ENCODE measurements at places on chromosomes 11 and 22.

DNA sequence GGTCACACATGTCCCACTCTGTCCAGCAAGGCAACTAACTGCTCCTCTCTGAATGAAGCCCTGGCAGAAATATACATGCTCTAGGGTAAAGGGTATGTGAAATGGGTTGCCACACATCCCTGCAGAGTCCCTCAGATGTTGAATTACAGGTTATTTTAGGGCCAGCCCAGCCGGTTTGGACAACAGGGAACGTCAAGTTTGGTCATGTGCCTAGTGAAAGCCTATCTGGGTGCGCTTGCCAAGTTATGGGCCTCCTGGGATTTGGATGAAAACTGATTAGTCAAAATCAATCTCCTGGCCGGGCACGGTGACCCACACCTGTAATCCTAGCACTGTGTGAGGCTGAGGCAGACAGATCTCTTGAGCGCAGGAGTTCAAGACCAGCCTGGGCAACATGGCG lies 10.4 kb downstream of the AP1B1 start:
- no peak for DNase-seq

DNA sequence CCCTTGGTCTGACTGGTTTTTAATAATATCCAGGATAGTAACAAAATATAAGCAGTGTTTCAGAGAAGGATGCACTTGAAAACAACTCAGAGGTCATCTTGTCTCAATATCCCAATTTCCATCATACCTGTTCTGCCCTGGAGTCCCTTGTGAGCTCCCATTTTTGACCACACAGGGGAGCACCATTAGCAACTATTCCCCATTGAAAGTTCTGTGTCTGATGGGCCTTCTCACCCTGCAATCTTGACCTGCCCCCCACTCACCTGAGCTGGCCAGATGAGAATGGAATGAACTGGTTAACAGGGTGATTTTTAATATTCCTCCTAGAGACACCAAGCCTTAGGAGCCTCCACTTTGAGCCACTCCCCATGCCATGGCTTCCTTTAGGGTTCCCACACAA lies 3.8 kb upstream of the CAPN5 start:
- no peak for DNase-seq

- no peak for DNase-seq
Observed at GRCh38 chr11:36443661-36444060, 66.4 kb downstream of the TRAF6 start.

DNA sequence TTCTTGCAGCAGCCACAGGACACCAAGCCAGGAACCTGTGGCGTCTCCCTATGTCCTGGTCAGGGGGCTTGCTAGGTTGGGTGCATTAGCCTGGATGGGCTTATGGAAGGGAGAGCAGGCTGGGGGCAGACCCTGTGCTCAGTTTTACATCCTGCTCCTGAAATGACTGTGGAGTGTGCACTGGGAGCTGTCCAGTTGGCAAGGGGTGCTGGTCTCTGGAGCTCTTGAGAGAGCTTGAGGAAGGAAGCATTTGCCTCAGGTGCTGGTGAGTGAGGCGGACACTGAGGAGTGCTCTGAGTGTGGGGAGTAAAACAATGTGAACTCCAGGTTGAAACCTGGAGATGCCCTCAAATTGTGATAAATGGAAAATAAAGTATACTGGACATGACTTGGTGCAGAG lies 3.4 kb downstream of the SCGB1D4 start:
- DNase-seq, result no peak

- DNase-seq, result no peak
Observed at GRCh38 chr11:45933131-45933831, 10.8 kb downstream of the LARGE2 start.

GRCh38 chr11:68037411-68038225 lies 1.2 kb upstream of the TCIRG1 start:
- no peak for DNase-seq

GRCh38 chr22:16970446-16970845 lies 37.6 kb downstream of the GAB4 start:
- no peak for DNase-seq

GRCh38 chr11:120389693-120390584 lies 53.7 kb downstream of the ARHGEF12 start:
- DNase-seq, result no peak

DNA sequence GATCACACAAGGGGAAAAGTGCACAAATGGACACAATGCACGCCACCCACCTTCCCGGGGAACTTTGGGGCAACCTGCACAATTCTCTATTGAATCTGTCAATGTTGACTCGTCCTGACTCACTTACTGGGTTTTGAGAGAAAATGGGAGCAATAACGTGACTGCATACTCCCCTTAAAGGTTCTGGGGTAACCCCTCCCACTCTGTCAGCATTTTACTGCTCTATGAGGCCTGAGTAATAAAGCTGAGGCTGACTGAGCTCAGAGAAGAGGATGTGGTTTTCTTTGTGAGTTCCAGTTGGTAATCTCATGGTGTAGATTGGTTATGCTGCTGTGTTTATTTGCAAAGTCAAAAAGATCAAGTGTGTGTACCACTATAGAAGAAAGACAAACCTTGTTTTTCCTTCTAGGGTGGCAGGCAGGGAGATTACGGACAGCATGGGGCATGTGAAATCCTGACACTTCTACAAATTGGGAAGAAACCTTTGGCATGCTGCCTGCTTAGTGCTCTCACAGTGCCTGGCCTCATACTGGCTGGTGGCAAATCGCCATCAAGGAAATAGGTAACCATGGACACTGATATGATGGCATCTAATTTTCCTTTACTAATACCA lies 16.1 kb upstream of the APOA1 start:
- DNase-seq, result peak; percentile 28

- no peak for DNase-seq
Observed at GRCh38 chr22:43177479-43177878, 9.5 kb downstream of the TTLL12 start.

DNA sequence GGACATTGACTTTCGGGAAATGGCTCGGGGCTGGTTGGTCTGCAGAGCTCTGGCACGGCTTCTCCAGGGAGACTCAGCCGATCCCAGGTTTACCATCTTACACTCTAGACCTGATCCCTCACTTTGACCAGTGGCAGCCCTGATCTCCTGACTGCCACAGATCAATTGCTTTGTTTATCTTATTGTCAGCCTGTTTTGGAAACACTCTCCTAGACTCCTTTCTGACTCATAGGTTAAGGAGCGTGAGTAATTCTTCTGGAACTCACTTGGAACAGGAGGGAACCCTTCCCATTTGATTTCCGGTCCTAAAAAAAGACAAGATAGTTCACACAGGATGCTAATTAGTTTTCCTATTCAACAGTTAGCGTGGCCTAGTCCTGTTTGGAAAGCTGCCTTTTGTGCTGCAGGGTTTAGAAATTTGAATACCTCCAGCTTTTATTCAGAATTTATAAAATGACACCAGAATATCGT lies 16.0 kb upstream of the BMAL1 start:
- no peak for DNase-seq

DNA sequence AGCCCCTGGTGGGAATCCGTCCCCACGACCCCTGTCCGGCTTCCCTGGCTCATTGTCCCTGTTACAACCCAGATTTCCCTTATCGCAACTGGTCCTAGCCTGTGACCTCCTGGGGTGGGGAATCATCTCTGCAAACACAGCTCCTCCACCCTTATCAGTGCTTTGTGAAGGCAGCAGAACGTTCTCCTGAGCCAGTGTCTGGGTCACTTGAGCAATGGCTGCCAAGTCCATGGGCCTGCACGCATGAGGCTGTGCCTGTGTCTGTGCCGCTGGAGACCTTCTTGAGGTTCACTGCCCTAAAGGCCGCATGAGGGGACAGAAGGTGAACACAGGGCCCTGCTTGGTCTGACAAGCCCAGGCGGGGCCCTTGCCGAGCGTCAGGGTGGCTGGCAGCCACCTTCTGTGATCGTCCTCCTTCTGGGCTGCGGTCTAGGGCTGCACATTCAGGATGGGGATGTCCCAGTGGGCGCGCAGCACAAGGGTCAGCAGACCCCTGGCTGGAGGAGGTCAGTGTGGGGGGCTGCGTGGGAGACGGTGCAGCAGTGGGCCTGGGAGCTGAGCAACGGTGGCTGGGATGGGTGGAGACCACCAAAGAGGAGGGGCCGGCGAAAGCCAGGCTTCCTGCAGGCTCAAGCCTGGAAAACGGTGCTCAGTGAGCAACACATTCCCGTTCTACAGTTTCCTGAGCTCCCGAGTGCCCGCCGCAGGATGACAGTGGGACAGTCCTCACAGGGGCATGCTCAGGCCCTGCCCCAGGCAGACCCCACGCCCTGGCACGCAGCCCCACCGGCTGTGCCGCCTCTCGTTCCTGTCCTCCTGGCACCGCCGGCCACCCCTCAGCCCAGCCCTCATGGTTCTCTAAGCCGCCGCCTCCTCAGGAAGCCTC lies 74.1 kb downstream of the CDKN1C start:
- DNase-seq, result no peak

GRCh38 chr11:119432484-119433357 lies 9.7 kb upstream of the THY1 start:
- DNase-seq, result no peak

DNA sequence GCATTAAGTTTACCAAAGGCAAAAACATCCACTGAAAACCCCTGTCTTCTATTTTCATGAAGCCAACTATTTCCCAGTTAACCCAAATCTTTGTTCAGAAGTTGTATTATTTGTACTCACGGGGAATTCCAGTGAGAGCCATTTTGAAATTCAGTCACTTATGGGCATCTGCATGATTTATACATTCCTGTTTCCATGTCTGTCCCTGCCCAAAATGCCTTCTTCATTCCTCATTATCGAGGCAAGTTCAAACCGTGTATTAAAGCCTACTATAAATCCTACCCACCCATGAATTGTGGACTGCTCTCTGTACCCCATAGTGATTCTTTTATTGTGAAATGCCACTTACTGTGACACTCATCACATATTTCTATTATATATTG lies 772.7 kb downstream of the DLG2 start:
- DNase-seq, result no peak

DNA sequence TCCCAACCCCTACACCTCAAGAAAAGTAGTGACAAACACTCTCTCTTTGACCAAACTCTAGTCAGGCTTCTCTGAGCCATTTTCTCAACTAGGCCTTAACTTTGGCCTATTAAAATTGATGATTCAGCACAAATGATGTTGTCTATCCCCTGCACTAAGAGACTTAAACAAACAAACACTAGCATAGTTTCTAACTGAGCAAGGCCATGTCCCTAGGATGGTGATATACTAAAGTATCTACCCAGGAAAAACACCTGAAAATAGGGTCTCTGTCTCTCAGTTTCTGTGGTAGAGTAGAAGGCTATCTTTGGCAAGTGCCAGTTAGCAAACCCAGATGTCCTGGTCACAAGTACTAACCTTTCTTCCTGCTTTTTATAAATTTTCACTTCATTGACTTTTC lies 219.7 kb upstream of the ANO3 start:
- no peak for DNase-seq

GRCh38 chr11:91257667-91258066 lies 967.0 kb upstream of the FAT3 start:
- no peak for DNase-seq

DNA sequence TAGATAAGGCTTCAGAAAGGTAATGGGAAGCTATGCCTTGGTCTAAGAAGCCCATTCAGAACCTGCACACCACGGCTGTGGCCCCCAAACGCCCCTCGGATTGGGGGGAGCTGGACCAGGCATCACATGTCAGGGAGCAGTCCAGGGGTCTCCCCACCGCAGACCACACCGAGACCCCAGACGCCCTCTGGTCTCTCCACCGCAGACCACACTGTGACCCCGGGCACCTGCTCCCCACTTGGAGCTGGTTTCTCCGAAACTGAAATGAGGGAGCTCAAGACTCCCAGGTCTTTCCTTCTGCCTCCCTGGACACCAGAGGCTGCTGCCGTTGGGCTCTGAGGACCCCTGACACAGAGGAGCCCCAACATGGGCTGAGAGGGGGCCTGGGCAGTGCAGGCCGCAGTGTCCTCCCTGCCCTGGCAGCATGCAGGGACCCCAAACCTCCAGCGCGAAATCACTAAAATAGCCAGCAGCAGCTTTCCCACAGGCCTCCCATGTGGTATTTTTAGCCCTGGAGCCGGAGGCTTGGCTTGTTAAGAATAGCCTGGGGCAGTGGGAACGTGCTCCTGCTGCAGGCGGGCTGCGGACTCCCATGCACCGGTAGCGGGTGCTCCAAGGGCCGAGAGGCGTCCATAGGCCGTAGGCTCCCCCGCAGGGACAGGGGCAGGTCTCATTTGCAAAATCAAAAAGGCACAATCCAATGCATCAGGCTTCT lies 7.7 kb downstream of the LINC01488 start:
- DNase-seq, result no peak

DNA sequence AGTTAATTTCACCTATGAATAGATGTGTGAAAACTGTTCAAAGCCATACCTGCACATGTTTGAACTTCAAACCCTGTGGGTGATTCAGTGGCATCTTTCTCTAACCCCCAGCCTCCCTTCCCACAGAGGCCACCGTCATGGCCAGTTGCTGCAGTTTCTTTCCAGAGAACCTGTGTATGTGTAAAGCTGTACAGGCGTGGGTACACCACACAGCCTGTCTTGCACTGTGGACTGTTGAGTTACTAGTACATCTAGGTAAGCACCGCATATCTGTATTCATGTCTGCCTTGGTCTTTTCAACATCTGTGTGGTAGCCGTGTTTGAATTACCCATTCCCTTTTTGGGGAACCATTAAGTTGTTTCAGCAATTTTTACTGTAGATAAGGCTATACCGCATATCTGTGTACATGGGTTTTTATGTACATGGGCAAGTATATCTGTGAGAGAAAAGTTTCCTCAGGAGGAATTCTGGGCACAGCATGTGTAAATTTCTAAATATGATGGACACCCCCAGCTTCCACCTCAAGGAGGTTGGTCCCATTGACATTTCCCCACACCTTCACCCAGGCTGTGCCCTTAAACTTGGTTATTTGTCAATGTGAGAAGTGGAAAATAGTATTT lies 13.9 kb downstream of the NEAT1 start:
- no peak for DNase-seq

DNA sequence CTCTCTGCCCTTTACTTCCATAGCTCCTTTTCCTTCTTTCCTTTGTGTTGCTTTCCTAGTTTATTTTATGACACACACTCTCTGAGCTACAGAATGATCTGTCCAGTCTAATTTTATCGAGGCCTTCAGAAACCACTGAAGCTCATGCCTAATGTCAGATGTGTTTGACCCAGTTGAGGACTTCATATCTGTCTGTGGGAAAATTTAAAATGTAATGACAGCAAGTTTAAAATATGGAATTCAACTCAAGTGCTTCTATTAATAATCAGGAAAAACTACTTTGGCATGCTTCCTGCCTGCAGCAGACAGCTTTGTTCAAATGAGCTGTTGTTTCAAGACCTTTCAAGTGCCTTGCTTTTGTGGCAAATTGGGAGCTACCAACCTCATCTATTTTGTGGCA lies 261.8 kb upstream of the MTNR1B start:
- no peak for DNase-seq

GRCh38 chr11:79438631-79439409 lies 2.0 kb downstream of the TENM4 start:
- DNase-seq, result no peak

- DNase-seq, result no peak
Observed at GRCh38 chr11:79342686-79343085, 98.1 kb downstream of the TENM4 start.

GRCh38 chr11:62404901-62405300 lies 13.9 kb upstream of the SCGB1A1 start:
- DNase-seq, result no peak

- no peak for DNase-seq
Observed at GRCh38 chr11:114308689-114309089, 12.5 kb downstream of the NNMT start.

- no peak for DNase-seq
Observed at GRCh38 chr11:134604886-134605285, 192.8 kb upstream of the B3GAT1 start.
